ENCODE measurements at places on chromosomes 3 and 15. TPM values are rescaled to one million over a fixed set of nuclear protein-coding genes. Genes with fewer than 3 reads are reported as not detected.

The RETNLB gene
- not detected for total RNA-seq

The PLIN1 gene
- 52.4 TPM for total RNA-seq

The CPLX3 gene
- not detected for total RNA-seq

The MAGEF1 gene
- total RNA-seq, result 18.5 TPM

The PLEKHO2 gene
- total RNA-seq, result 7.3 TPM

The CTXN2 gene
- total RNA-seq, result not detected

The CIAO2A gene
- total RNA-seq, result 19.1 TPM

The CILP gene
- total RNA-seq, result 2.7 TPM

The TNNC1 gene
- total RNA-seq, result 1.4 TPM

GRCh38 chr3:59886790-59887189 is 837.0 kb upstream of the CFAP20DC start:
- no peak overlapping the region for H3K27ac ChIP-seq
- H3K4me1 ChIP-seq, result no peaks in the 10 kb centered on the region
- DNase-seq, result no peak
- H3K27me3 ChIP-seq, result no peaks in the 10 kb centered on the region
- H3K36me3 ChIP-seq, result no peaks in the 10 kb centered on the region

DNA sequence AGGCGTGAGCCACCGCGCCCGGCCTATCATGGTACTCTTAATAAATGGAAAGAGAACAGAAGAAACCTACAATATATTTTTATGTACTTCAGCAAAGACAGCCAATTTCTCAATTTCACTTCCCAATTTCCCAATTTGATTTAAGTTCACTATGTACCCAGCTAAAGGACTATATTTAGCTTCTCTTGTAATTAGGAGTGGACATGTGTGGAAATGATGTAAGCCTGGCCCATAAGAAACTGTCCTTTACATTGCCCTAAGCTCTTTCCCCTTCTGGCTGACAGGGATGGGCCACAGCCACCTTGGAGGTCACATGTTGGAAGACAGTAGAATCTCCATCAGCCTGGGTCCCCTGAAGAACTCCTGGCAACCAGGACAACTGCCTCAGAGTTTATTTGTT is 6.2 kb downstream of the TMEM39A start:
- no peak overlapping the region for H3K4me3 ChIP-seq
- peaks cover 25% of the 10 kb centered on the region for H3K4me1 ChIP-seq
- no peaks in the 10 kb centered on the region for H3K27me3 ChIP-seq
- DNase-seq, result no peak
- H3K36me3 ChIP-seq, result peaks cover 76% of the 10 kb centered on the region

- H3K36me3 ChIP-seq, result peaks cover 42% of the 10 kb centered on the region
- no peak overlapping the region for H3K27ac ChIP-seq
- H3K4me1 ChIP-seq, result peaks cover 12% of the 10 kb centered on the region
- H3K4me3 ChIP-seq, result no peak overlapping the region
Observed at GRCh38 chr3:10268930-10269329, 20.7 kb downstream of the TATDN2 start.

GRCh38 chr3:27723815-27724458 is 1.8 kb upstream of the EOMES start:
- H3K4me1 ChIP-seq, result peaks cover 43% of the 10 kb centered on the region
- peaks cover 100% of the 10 kb centered on the region for H3K27me3 ChIP-seq
- no peak for DNase-seq
- H3K36me3 ChIP-seq, result no peaks in the 10 kb centered on the region
- no peak overlapping the region for H3K27ac ChIP-seq

DNA sequence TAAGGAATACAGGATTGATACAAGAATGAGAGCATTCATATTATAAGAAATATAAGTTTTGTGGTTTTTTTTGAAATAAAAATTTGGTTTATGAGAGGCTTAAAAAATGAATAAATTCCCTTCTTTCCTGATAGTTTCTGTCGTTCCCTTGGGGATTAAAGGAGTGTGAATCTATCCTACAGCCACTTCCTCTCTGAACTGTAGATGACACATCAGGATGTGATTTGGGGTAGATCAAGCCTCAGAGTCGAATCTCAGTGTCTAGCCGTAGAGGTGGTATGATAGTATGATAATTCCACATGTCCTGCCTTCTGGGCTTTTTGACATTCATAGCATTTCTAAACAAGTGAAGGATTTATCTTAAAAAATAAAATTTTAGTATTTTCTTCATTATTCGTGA is 343.1 kb downstream of the LPP start:
- no peaks in the 10 kb centered on the region for H3K27me3 ChIP-seq
- H3K27ac ChIP-seq, result no peak overlapping the region
- no peaks in the 10 kb centered on the region for H3K36me3 ChIP-seq
- H3K4me1 ChIP-seq, result no peaks in the 10 kb centered on the region
- DNase-seq, result no peak

DNA sequence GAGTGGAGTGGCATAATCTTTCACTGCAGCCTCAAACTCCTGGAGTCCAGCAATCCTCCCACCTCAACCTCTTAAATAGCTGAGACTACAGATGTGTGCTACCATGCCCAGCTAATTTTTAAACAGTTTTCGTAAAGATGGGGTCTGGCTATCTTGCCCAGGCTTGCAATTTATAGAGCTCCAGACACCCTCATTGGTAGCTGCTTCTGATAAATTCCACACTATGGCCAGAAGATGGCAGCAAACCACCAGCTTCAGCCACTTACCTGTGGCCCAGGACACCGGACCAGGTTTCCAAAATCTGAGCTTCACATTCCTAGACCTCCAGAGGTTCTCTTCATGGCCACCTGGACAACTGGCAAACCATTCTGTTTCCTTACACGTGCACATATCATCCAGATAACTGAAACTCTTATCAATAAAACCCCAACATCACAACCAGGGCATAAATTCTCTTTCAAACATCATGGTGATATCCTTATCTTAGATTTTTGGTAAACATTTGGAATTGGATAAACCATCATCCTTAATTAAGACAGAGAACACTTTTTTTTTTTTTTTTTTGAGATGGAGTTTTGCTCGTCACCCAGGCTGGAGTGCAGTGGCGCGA is 28.9 kb downstream of the FBXW12 start:
- DNase-seq, result no peak
- H3K36me3 ChIP-seq, result peaks cover 24% of the 10 kb centered on the region

DNA sequence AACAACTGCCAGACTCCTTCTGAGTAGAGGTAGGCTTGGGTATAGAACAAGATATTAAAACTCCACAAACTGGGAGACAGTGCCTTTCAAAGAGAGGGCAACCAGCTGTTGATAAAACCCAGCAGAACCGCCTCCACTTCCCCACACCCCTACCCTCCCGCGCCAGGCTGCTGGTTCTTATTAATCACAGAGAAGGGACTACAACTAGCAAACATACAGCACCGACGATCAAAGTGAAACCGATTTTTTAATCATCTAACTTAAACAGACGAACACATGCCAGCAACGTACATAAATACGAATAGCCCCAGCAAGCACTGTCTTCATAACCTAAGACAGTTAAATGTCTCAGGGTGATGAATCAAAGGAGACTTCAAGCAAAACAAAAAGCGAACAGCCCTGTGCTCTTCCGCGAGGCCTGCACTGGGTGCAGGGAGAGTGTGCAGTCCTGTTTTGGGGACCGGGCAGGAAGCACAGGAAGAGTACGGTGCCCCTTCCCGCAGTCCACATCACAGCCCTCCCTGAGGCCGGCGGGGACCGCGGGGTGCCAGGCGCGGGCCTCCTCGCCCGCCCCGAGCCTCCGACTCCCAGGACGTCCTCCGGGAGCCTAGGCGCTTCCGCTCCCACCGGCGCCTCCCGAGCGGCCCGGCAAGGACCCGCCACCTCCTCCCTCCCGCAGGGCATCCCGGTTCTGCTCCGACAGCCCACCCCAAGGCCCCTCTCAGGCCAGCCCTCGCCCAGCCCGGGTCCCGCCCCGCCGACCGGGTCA is 75.1 kb upstream of the VGLL4 start:
- H3K36me3 ChIP-seq, result no peaks in the 10 kb centered on the region
- peak overlapping the region; percentile 81 for H3K4me3 ChIP-seq
- peak overlapping the region; percentile 98 for H3K27ac ChIP-seq
- H3K27me3 ChIP-seq, result no peaks in the 10 kb centered on the region
- peaks cover 36% of the 10 kb centered on the region for H3K4me1 ChIP-seq

DNA sequence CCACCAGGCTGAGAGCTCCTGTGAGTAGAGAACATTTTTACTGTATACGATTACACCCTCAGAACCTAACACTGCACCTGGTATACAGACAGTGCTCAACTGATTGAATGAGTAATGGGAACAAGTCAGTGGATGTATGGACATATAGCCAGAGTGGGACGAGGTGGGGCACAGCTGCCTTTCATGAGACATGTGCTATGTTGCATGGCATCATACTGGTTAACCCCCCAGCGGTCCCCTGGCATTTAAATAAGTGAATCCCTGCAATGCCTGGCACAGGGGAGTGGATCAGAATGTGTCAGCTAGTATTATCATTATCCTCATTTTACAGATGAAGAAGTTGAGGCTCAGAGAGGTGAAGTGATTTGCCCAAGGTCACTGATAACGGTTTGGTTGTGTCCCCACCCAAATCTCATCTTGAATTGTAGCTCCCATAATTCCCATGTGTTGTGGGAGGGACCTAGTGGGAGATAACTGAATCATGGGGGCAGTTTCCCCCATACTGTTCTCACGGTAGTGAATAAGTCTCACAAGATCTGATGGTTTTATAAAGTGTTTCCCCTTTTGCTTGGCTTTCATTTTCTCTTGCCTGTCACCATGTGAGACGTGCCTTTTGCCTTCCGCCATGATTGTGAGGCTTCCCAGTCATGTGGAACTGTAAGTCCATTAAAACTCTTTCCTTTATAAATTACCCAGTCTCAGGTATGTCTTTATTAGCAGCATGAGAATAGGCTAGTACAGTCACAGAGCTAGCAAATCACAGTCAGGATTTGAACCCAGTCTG is 56.0 kb upstream of the ATP2B2 start:
- peak; percentile 16 for DNase-seq
- H3K36me3 ChIP-seq, result no peaks in the 10 kb centered on the region
- H3K4me3 ChIP-seq, result no peak overlapping the region
- H3K27ac ChIP-seq, result no peak overlapping the region
- no peaks in the 10 kb centered on the region for H3K4me1 ChIP-seq
- H3K27me3 ChIP-seq, result peaks cover 9% of the 10 kb centered on the region

GRCh38 chr3:155748611-155749365 is 3.9 kb upstream of the PLCH1 start:
- H3K36me3 ChIP-seq, result no peaks in the 10 kb centered on the region
- no peak overlapping the region for H3K4me3 ChIP-seq
- no peak for DNase-seq
- H3K27me3 ChIP-seq, result no peaks in the 10 kb centered on the region
- H3K4me1 ChIP-seq, result peaks cover 23% of the 10 kb centered on the region

- no peak overlapping the region for H3K27ac ChIP-seq
- no peak overlapping the region for H3K4me3 ChIP-seq
- DNase-seq, result no peak
- no peaks in the 10 kb centered on the region for H3K36me3 ChIP-seq
- H3K27me3 ChIP-seq, result peaks cover 7% of the 10 kb centered on the region
Observed at GRCh38 chr15:76064375-76064774, 4.6 kb downstream of the TMEM266 start.

- no peak overlapping the region for H3K4me3 ChIP-seq
- H3K4me1 ChIP-seq, result peaks cover 7% of the 10 kb centered on the region
- peaks cover 79% of the 10 kb centered on the region for H3K27me3 ChIP-seq
- DNase-seq, result no peak
- no peaks in the 10 kb centered on the region for H3K36me3 ChIP-seq
Observed at GRCh38 chr15:68844856-68845550, 24.3 kb upstream of the ANP32A start.

DNA sequence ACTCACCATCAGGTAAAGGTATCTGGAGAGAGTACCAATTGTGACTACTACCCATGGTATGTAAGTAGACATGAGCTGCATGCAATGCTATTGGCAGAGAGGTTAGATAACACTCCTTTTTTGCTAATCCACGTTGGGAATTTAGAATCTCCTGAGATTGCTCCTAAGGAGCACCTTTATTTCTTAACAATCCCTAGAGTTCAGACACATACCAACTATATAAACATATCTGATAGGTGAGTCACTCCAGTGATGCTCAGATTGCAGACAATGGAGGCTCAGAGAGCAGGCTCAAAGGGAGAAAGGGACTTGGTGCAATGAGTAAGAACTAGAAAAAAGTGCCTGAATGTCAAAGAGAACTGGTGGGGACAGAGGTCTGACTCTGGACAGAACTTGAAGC is 47.0 kb upstream of the LRRFIP2 start:
- peaks cover 13% of the 10 kb centered on the region for H3K4me1 ChIP-seq
- H3K4me3 ChIP-seq, result no peak overlapping the region
- H3K27me3 ChIP-seq, result no peaks in the 10 kb centered on the region

GRCh38 chr3:190543671-190544070 is 29.8 kb downstream of the IL1RAP start:
- no peaks in the 10 kb centered on the region for H3K36me3 ChIP-seq
- no peak for DNase-seq
- no peaks in the 10 kb centered on the region for H3K27me3 ChIP-seq
- H3K4me3 ChIP-seq, result no peak overlapping the region
- no peak overlapping the region for H3K27ac ChIP-seq

- no peak for DNase-seq
- H3K36me3 ChIP-seq, result no peaks in the 10 kb centered on the region
- no peak overlapping the region for H3K27ac ChIP-seq
- H3K4me3 ChIP-seq, result no peak overlapping the region
- H3K27me3 ChIP-seq, result no peaks in the 10 kb centered on the region
Observed at GRCh38 chr15:58276924-58277323, 138.7 kb downstream of the AQP9 start.

DNA sequence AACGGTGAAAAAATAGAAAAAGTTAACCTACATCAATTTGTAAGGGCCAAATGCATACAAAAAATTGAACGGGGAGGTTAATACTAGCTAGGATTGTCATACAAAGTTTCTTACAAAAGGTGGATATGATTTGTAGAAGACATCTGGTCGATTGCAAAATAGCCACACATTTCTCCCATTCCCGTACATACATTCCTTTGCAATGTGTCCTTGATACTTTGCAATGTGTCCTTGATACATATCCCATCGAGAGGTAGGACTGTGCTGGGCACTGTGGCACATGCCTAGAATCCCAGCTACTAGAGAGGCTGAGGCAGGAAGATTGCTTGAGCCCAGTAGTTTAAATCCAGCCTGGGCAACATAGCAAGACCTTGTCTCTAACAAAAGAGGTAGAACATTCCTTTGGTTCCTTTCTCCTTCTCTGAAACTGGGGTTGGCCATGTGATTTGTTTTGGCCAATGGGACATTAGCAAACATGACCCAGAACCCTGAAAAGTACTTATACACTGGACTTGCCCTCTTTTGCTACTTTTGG is 9.5 kb downstream of the TTBK2 start:
- no peak overlapping the region for H3K4me3 ChIP-seq
- DNase-seq, result no peak
- H3K4me1 ChIP-seq, result no peaks in the 10 kb centered on the region
- no peak overlapping the region for H3K27ac ChIP-seq
- no peaks in the 10 kb centered on the region for H3K27me3 ChIP-seq

DNA sequence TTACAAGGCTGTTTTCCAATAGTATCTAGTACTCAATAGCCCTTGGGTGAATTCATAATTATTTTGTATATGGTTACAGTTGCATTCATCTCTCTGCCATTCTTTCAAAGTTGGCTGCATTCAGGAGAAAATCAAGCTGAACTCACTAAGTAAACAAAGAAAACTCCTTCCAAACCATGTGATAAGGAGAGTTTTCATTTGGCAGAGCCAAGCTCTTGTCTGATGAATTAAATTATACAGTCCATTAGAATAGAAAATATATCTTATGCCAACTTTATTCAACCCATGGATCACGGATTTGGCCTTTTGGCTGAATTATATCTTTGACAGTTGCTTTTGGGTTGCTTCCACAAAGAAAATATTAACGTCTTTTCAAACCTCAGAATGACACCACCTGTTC is 272.3 kb upstream of the ROBO1 start:
- H3K36me3 ChIP-seq, result no peaks in the 10 kb centered on the region
- no peaks in the 10 kb centered on the region for H3K4me1 ChIP-seq
- no peak for DNase-seq
- no peak overlapping the region for H3K4me3 ChIP-seq
- H3K27me3 ChIP-seq, result no peaks in the 10 kb centered on the region
- H3K27ac ChIP-seq, result no peak overlapping the region
